DMS79 treated with DMSO at 0.1 percent for 48 hours (cell line): ENCODE measurements at places on chromosomes 11 and 22.

- DNase-seq = no peak
These were observed 54.1 kb upstream of the IGLL5 start for GRCh38 chr22:22833488-22833887.

- no peak for DNase-seq
These were observed 127.3 kb upstream of the SEZ6L start for GRCh38 chr22:26041931-26042330.

DNA sequence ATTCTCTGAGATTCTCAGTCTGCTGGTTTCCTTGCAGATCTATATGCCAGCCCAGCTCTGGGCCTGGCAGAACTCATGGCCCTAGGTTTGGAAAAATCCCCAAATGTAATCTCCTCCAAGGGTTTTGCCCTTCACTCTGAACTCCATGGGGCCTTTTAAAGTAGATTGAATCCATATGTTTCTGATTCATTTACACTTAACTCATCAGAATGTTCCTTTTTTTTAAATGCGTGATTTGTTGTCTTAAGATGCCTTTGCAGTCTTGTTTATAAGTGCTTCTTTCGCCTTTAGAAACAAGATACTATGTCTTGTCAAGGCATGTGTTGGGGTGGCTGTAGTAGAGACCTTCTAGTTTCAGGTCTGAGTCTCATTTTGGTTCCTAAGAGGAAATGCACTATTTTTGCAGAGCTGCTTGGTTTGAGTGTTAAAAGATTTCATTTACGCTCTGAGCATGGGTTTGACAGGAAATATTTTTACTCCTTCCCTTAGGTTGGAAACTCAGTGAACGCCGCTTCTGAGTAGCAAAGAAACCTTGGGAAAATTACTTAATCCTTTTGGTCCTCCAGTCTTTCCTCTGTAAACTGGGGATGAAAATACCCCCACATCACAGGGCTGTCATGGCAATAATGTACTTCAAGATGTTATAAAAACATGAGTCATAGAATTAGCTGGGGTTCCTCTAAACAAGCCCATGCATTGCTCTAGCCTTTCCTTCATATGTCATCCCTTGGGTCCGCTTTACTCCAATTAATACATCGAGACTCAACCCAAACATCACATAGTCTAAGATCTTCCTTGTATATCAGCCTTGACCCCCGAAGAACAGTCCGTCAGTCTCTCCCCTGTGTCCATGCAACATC lies 83.5 kb downstream of the SNX19 start:
- no peak for DNase-seq

DNA sequence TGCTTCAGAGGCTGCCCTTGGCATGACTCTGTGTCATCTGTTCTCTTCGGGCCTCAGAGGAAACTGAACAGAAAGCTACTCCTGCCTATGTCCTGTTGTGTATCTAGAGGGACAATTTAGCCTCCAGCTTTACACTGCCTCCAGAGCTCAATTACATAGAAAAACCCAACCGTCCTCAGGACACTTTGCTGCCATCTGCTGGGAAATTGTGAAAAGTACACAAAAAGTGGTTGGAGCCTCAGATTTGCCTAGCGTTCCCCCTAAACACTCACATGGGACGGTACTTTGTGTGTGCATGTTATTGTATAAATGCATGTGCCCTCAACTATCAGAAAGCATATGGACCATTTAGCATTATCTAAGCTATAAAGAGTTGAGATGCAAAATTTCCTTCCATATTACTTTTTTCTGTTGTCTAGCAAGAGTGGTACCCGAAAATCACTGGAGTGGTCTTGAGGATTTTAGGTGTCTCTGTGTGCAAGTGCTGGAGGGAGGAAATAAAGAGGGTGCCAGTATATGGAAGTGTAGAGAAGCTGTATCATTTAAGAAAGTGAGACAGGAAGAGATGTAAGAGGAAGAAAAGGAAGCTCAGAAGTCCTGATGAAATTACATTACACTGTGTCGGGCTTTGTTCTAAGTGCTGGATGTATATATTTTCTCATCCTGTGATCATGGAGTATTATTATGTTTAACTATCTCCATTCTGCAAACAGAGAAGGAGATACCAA lies 8.7 kb upstream of the MS4A4E start:
- no peak for DNase-seq

DNA sequence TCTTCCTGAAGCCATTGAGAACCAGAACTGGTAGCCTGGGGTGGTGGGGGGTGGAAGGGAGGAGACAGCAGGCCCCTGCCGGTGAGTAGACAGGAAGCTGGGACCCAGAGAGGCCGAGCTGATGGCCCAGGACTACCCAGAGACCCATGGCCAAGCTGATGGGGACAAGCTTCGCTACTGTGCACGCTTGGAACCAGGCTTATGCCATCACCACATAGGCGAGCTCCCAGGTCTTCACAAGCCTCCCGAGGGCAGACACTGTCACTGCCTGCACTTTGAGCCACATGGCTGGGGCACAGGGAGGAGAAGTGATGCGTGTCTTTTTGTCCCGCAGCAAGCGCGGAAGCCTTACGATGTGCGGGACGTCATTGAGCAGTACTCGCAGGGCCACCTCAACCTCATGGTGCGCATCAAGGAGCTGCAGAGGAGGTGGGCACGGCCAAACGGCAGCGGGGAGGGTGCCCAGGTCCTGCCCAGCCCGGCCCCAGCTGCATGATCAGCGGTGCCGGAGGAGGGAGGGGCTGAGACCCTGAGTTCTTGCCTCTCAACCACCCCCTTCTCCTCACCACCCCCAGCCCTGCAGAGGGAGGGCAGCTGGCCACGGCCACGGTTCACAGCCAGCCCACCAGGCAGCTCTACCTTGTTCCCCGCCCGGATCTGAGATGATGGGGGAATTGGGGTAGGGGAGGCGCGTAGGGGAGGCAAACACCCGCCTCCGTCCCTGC lies 76.0 kb upstream of the KCNQ1OT1 start:
- no peak for DNase-seq

DNA sequence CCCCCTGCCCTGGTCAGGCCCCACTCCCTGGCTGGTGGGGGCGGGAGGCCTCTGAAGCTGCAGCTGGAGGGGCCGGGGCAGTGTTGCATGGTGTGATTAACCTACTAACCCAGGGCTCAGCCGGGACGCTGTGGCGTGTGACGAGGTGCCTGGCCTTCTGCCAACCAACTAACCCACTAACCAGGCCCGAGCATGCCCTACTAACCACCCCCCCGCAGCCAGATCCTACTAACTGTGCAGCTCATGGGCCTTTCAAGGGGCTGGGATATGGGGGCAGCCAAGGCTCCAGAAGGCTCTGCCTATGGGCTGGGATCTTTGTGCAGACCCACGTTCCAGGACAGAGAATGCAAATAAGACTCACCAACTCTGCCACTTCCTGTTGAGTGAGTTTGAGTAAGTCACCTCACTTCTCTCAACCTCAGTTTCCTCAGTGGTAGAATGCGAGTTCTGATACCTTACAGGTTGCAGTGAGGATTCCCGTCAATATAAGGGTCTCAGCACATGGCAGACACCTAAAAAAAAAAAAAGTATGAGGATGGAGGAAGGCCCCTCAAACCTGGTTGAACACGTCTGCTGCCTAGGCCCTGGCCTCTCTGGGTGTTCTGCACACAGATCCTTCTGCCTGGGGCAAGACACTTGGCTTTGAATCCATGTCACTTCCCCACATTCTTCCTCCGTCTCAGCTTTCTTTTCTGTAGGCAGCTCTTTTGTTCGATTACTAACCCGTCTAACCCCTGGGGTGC lies 14.1 kb downstream of the MIAT start:
- no peak for DNase-seq

- DNase-seq = no peak
These were observed at the start of gene HOATZ for GRCh38 chr11:111514216-111515031. TSS of gene HOATZ (plus strand) at chr11:111514778. CDS start at chr11:111514785, 7 bp downstream.

GRCh38 chr11:94106716-94107115 lies 21.9 kb upstream of the PANX1 start:
- DNase-seq = no peak
